Osteoblast (primary cell): ENCODE measurements at places on chromosomes 11 and 22. TPM values are rescaled to one million over a fixed set of nuclear protein-coding genes. Genes with fewer than 3 reads are reported as not detected.

The MUC6 gene
- not detected in 2 replicates for total RNA-seq

The COA4 gene
- total RNA-seq: 42.7 and 45.2 TPM in 2 replicates

The SLC22A9 gene
- total RNA-seq: not detected in 2 replicates

The MCM5 gene
- total RNA-seq: 12.7 and 13.6 TPM in 2 replicates

The NCAM1 gene
- 1.2 and 2.2 TPM in 2 replicates for total RNA-seq

The SLC7A4 gene
- under 0.01 and 0.36 TPM in 2 replicates for total RNA-seq

The FUT4 gene
- total RNA-seq: 5.6 and 7.2 TPM in 2 replicates

The B4GALNT4 gene
- 0.88 and 2.2 TPM in 2 replicates for total RNA-seq

The C11orf21 gene
- total RNA-seq: 0.29 and 0.36 TPM in 2 replicates

The HTR3A gene
- total RNA-seq: not detected in 2 replicates

The SLC39A13 gene
- total RNA-seq: 52.5 and 78.9 TPM in 2 replicates

The C1QTNF4 gene
- 0.36 TPM in 1 of 2 replicates, not detected in the other for total RNA-seq

The ALDH3B1 gene
- total RNA-seq: 59.5 and 63.0 TPM in 2 replicates

The KCNJ1 gene
- not detected in 2 replicates for total RNA-seq

The OR4D5 gene
- not detected in 2 replicates for total RNA-seq

The OR2AG2 gene
- total RNA-seq: 0.29 and 0.36 TPM in 2 replicates

DNA sequence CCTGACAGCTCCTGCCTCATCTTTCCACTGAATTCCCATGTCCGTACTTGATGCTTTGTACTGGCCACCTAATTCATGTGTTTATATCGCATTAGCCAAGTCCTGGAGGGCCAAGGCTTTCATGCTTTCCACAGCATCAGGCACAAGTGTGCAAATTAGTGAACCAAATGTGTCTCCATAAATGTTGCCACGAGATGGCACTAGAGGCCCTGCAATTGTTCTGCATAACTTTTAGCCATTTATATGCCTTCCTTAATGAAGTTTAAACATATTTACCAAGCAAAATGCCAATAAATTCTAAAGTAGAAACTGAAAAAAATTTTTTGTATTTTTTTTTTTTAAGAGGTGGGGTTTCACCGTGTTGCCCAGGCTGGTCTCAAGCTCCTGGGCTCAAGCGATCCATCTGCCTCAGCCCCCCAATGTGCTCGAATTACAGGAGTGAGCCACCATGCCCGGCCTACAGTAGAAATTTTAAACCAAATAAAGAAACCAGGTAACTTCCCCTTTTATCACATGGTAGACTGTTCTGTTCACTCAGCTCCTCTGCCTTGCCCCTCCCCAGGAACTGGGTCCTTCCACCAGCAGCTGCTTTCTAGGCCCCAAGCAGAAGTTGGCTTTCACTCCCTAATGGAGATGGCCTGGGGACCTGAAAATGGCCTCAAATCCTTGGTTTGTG lies 20.8 kb upstream of the IL18BP start:
- no peak for DNase-seq

DNA sequence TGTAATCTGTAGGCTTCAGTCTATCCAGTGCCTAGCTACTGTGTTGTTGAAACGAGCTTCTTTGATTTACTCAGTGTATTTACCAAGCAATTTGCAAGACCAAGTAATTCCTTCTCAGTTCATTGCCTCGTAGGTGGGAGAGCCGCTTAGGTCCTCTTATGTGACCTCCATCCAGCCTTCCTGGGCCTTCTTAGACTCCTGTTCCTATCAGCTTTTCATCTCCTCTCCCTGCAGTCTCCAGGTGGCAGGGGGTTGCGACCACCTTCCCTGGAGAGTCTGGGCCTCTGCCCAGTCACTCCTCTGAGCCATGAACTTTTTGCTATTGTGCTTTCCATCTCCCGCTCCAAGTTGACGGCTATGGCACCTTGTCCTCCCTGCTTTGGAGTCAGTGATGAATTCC lies 251.8 kb downstream of the KIRREL3 start:
- DNase-seq: no peak

- DNase-seq: no peak
These were observed 7.8 kb upstream of the RRM1 start for GRCh38 chr11:4086575-4087353.

GRCh38 chr11:133659538-133660201 lies 127.4 kb upstream of the OPCML start:
- DNase-seq: no peak

- DNase-seq: no peak
These were observed 785 bp upstream of the EFCAB6 start for GRCh38 chr22:43812890-43813289.

- DNase-seq: no peak
These were observed 86.5 kb upstream of the PPARA start for GRCh38 chr22:46063846-46064227.

DNA sequence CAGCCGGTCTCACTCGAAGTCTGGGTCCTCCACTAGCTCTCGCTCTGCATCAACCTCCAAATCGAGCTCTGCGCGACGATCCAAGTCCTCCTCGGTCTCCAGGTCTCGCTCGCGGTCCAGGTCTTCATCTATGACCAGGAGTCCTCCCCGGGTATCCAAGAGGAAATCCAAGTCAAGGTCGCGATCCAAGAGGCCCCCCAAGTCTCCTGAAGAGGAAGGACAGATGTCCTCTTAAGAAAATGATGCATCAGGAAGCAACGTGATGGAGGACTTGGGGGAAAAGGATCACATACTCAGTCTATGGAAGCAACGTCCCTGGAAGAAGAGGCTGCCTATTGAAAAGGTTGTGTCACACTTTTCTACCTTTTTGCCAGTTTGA lies 1.1 kb downstream of the SRSF8 start:
- DNase-seq: no peak

DNA sequence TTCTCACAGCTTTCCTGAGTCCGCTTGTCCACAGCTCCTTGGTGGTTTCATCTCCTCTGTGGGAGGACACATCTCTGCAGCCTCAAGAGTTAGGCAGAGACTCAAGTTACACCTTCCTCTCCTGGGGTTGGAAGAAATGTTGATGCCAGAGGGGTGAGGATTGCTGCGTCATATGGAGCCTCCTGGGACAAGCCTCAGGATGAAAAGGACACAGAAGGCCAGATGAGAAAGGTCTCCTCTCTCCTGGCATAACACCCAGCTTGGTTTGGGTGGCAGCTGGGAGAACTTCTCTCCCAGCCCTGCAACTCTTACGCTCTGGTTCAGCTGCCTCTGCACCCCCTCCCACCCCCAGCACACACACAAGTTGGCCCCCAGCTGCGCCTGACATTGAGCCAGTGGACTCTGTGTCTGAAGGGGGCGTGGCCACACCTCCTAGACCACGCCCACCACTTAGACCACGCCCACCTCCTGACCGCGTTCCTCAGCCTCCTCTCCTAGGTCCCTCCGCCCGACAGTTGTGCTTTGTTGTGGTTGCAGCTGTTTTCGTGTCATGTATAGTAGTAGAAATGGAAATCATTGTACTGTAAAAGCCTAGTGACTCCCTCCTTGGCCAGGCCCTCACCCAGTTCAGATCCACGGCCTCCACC lies 11.7 kb downstream of the RASD2 start:
- DNase-seq: peak; percentile 92

GRCh38 chr11:74347381-74347780 lies 35.9 kb upstream of the P4HA3 start:
- no peak for DNase-seq

GRCh38 chr11:36471577-36471976 lies 38.5 kb downstream of the TRAF6 start:
- DNase-seq: no peak

GRCh38 chr11:117941163-117941707 lies 12.0 kb upstream of the TMPRSS13 start:
- DNase-seq: peak; percentile 34

DNA sequence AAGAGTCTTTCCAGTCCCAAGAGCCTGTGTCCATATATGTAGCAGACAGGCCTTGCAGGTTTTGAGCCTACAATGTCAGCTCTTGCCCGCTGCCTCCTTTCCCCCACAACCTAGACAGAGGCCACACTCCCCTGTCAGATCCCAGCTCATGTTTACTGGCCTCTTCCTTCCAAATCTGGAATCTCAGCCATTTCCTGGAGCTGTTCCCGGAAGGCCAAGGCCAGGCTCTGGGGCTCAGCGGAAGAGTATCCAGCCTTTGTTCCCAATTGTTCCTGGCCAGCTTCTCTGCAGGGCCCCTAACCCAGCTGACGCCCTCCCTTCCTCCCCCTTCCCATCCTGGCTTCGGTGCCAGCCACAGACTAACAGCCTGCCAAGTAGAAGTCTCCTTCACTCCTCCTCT lies 1.0 kb upstream of the ROBO4 start:
- DNase-seq: peak; percentile 80

DNA sequence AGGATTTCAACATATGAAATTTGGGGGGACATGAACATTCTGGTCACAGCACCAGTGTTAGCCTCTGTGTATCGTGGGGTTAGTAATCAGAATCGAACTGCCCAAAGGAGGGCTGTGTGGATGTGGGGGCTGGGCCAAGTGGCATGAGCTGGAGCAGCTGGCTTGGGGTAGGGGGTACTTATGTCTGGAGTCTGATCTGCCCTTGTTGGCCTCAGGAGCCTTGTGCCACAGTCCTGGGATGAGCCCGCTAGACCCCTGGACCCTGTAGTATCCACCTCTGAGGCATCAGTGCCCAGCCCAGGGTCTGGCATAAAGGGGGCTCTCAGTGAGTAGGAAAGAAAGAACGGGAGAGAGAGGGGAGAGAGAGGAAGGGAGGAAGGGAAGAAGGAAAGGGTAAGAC lies 67.3 kb downstream of the LRRC32 start:
- DNase-seq: no peak

- DNase-seq: peak; percentile 86
These were observed 71.0 kb upstream of the TP53I11 start for GRCh38 chr11:45021692-45022141.

- DNase-seq: peak; percentile 100
These were observed at the start of gene MAP4K2 for GRCh38 chr11:64803158-64803845. MAP4K2 (minus strand) TSS chr11:64803214; CDS start chr11:64803149, 65 bp downstream.

DNA sequence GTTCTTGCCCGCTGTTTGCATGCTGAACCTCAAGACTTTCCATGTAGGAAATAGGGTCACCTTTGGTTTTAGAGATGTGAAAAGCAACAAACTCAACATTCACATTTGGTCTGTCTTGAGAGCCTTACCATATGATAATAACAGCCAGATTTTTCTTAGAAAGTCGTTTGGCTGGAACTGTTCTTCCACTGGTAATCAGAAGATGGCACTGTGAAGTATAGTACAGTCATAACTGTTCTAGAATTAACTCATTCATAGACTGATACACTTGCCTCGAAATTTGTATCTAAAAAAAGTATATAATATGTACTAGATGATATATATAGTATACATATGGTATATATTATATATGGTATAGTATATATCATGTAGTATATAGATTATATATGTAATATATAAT lies 12.3 kb downstream of the LUZP2 start:
- no peak for DNase-seq

DNA sequence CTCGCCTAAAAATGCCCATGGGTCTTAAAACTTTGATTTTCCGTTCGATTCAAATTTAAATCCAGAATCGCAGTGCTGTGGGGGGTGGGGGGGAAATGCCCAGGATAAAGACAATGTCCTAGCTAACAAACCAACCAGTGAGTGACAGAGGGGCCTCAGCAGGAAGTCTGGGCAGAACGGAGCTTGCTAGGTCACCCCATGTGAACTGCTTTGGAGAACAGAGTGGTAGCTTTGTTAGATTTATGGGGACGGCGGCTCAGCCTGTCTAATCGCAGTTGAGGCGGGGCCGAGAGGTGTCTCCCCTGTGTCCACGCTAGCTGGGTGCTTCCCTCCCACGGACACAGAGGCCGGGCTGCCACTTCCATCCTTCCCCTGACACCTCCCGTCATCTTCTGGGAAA lies 243.9 kb downstream of the CTTN start:
- DNase-seq: peak; percentile 31

DNA sequence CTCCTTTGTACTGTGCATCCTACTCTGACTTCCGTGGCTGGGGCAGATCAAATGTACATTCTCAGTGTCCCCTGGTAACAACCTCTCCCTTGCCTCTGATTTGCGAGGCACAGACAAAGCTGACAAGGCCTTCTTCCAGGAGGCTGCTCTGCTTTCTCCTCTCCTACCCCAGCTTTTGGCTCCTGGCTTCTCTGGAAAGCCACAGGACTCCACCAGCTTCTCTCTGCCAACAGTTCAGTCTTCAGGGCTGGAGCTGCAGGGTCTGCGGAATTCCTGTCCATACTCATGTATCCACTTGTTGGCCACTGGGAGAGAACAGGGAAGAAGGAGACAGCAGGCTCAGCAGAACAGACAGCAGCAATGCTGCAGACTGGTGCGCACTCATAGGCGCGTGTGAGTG lies 44.4 kb downstream of the P4HA3 start:
- DNase-seq: no peak

GRCh38 chr22:44218071-44218470 lies 37.3 kb downstream of the PARVG start:
- DNase-seq: peak; percentile 14

DNA sequence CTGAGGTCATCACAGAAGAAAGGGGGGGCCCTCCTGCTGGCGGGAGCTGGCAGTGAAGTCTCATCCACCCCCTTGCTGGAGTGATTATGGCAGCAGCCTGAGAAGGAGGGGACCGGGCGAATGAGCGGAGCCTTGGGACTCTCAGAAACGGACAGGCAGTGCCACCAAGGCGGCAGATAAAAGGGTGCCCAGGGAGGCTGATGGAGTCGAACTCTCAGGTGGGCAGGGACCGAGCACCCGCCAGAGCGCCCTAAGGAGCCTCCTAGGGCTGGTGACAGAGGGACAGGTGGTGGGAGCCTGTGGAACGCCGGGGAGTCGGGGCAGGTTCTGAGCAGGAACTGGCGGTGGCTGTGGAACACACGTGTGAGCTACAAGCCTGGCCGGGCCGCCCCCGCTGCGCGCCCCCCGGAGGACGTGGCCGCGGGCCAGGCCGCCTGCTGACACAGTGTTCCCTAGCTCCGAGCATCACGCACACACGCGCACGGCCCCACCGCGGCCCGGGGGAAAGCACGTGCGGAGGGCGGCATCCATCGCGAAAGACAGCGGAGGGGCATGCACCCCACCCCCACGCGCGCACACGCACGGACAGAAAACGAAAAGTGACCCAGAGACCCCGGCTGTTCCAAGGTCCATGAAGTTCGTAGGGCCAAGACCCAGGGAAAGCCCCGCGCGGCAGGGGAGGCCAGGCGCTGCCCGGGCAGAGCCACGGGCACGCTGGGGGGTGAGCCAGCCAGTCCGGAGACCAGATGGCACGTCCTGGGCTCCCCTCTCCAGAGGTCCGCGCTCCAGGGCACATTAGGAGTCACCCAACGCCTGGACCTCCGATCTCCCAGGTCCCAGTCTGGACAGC lies 1.0 kb downstream of the VWCE start:
- peak; percentile 95 for DNase-seq

- no peak for DNase-seq
These were observed 19.4 kb upstream of the CCDC81 start for GRCh38 chr11:86355256-86355655.

GRCh38 chr11:34339149-34340064 lies 18.4 kb downstream of the ABTB2 start:
- DNase-seq: peak; percentile 19

DNA sequence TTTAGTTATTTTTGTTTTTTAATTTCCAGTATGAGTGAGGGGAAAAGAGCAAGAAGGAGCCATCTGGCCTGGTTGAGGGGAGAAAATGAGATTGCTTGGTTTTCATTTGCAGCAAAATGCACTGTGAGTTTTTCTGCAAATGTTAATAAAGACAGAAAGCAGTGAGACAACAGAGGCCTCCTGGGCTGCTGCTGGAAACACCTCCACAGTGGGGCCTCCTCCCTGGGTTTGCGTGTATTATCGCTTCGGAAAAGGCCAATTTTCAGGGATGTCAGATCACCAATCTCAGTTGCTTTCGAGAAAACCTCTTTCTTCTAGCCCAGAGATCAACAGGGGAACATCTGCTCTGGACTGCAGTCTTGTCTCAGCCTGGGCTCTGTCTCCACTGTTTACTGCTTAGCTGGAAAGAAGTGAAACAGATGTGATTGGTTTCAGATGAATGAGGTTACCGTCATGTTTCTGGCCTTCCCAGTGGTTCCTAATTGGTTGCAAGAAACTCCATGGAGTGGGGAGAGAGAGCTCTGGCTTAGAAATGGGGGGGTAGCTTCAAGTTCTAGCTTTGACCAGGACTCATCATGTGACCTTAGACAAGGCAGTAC lies 17.3 kb downstream of the TSPAN18 start:
- no peak for DNase-seq
